Thoracic aorta (tissue), 2 donors: ENCODE measurements at places on chromosomes 11 and 22. TPM values are rescaled to one million over a fixed set of nuclear protein-coding genes. Genes with fewer than 3 reads are reported as not detected.

Gene ACRV1
- total RNA-seq, result not detected

Gene HORMAD2
- total RNA-seq, result not detected

Gene LRRC75B
- total RNA-seq, result 18.7 TPM

Gene CASP5
- 4.0 TPM for total RNA-seq

Gene SLC22A8
- total RNA-seq, result not detected

Gene OR52N5
- not detected for total RNA-seq

Gene GDPD4
- not detected for total RNA-seq

DNA sequence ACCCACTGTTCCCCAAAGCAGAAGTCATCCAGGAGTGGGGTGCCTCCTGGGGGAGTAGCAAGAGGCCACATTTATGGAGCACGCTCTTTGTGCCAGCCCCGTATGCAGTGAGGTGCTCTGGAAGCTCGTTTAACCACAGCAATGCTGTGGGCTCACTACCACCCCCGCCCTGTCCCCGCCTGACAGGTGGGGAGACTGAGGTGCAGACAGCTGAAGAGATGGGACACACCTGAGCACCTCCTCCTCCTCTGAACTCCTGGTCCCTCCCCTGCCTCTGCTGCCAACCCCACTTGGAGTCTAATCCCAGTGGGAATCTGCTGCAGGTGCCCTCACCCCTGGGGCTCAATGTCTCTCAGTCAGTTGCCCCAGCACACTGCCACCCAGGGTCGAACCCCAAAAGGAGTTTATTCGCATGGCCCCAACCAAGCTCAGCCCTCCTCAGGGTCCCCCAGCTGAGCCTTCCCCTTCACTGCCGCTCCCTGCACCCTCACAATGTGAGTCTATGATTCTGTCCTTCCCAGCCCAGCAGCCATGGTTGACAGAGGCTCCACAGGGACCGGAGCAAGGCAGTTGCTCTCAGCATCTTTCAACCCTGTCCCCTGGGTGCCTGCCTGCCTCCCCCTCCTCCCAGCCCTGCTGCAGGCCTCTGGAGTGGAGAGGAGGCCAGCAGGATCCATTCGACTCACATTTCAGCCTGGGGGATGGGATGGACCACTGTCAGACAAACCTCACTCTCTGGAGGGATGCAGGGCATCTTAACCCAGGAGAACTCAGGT, 13.3 kb upstream of the BCR start:
- no peak overlapping the region for H3K4me3 ChIP-seq
- no peak for DNase-seq
- H3K36me3 ChIP-seq, result no peaks in the 10 kb centered on the region
- H3K4me1 ChIP-seq, result no peaks in the 10 kb centered on the region

DNA sequence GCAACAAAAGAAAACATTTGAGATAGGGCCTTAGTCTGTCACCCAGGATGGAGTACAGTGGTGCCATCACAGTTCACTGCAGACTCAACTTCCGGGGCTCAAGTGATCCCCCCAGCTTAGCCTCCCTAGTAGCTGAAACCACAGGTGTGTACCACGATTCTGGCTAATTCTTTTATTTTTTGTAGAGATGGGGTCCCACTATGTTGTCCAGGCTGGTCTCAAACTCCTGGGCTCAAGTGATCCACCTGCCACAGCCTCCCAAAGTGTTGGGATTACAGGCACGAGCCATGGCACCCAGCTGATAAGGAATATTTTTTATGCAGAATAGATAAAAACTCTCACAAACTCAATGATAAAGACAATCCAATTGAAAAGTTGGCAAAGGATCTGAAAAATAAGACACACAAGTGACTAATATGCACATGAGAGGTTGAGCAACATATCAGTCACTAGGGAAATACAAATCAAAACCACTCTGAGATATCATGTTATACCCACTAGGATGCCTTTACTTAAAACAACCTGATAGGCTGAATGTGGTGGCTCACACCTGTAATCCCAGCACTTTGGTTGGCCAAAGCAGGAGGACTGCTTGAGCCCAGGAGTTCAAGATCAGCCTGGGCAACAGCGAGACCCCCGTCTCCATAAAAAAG, 33.9 kb upstream of the CLTCL1 start:
- peaks cover 14% of the 10 kb centered on the region for H3K36me3 ChIP-seq
- H3K4me3 ChIP-seq, result no peak overlapping the region
- no peaks in the 10 kb centered on the region for H3K4me1 ChIP-seq
- DNase-seq, result no peak
- no peak overlapping the region for H3K27ac ChIP-seq
- no peaks in the 10 kb centered on the region for H3K27me3 ChIP-seq

DNA sequence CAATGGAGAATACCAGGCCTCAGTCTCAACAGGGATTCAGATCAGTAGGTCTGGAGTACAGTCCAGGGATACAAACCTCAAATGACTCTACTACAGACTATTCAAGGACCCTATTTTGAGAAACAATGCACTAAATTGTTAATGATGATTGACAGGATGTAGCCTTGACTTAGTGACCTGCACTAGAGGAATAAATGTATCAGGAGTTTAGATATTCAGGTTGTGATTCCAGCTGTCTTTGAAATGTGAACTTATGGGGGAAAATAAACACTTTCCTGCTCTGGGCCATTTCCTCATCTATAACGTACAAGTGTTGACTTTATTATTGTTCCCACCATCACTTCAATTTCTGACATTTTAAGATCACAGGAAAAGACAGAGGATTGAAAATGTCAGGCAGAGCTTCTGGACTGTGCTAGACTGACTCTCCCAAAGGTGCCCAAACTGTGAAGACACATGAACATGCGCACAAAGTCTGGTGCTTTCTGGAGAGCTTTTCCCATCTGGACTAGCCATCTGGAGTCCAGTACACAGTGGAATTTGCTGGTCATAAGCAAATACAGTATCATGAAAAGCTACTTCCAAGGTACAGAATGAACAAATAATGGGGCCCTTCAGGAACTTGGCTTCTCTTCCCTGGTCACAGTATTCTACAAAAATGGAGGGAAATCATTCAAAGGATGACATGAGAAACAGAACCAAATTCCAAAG, 110.4 kb downstream of the USP35 start:
- H3K4me3 ChIP-seq, result no peak overlapping the region
- no peaks in the 10 kb centered on the region for H3K27me3 ChIP-seq
- no peaks in the 10 kb centered on the region for H3K36me3 ChIP-seq
- peaks cover 26% of the 10 kb centered on the region for H3K4me1 ChIP-seq
- no peak for DNase-seq
- H3K27ac ChIP-seq, result no peak overlapping the region

DNA sequence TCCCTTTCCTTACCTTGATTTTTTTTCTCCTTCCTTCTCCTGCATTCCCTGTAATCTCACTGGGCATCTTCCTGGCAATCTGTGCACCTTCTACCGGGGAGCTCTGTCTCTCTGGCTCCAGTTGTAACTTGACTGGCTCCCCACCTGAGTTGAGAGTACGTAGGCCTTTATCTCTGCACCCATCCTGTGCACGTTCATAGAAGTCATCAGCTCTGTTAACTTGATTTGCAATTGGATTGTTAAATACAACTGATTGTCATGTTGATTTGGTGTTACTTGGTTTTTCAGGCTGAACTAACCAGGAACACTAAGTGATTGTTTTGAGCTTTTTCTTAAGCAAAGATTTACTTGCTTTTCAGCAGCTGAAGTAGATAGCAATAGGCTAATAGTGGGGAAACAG, 11.8 kb downstream of the SWAP70 start:
- peaks cover 12% of the 10 kb centered on the region for H3K4me1 ChIP-seq
- no peak overlapping the region for H3K4me3 ChIP-seq
- H3K27me3 ChIP-seq, result no peaks in the 10 kb centered on the region
- no peaks in the 10 kb centered on the region for H3K36me3 ChIP-seq
- no peak overlapping the region for H3K27ac ChIP-seq

- no peaks in the 10 kb centered on the region for H3K27me3 ChIP-seq
- DNase-seq, result no peak
- no peaks in the 10 kb centered on the region for H3K4me1 ChIP-seq
- H3K36me3 ChIP-seq, result no peaks in the 10 kb centered on the region
Observed at GRCh38 chr22:38956551-38956950, 858 bp upstream of the APOBEC3A start.

DNA sequence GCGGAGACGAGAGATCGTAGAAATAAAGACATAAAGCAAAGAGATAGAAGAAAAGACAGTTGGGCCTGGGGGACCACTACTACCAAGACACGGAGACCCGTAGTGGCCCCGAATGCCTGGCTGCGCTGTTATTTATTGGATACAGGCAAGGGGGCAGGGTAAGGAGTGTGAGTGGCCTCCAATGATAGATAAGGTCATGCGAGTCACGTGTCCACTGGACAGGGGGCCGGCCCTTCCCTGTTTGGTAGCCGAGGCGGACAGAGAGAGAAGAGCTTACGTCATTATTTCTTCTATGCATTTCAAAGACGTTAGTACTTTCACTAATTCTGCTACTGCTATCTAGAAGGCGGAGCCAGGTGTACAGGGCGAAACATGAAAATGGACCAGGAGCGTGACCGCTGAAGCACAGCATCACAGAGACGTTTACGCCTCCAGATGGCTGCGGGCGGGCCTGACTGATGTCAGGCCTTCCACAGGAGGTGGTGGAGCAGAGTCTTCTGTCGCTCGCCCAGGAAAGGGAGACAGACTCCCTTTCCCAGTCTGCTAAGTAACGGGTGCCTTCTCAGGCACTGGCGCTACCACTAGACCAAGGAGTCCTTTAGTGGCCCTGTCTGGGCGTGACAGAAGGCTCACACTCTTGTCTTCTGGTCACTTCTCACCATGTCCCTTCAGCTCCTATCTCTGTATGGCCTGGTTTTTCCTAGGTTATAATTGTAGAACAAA, 24.8 kb downstream of the PPP6R2 start:
- DNase-seq, result no peak
- H3K4me3 ChIP-seq, result no peak overlapping the region
- no peak overlapping the region for H3K27ac ChIP-seq
- H3K36me3 ChIP-seq, result peaks cover 10% of the 10 kb centered on the region
- peaks cover 4% of the 10 kb centered on the region for H3K4me1 ChIP-seq

DNA sequence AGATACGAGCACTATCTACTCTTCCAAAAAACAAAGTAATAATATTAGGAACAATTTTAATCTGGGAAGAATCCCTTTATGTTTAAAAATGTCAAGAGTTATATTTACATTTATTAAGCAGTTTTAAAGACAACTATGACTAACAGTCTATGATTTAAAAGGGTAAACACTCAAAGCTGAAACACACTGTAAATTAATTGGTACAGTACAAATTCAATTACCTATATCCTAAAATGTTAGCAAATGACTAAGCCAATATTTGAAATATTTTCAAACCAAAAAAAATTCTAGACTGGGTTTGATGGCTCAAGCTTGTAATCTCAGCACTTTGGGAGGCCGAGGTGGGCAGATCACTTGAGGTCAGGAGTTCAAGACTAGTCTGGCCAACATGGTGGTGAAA, 36.0 kb upstream of the CHRNA10 start:
- peaks cover 29% of the 10 kb centered on the region for H3K36me3 ChIP-seq
- no peak for DNase-seq
- H3K4me1 ChIP-seq, result no peaks in the 10 kb centered on the region
- no peak overlapping the region for H3K4me3 ChIP-seq

DNA sequence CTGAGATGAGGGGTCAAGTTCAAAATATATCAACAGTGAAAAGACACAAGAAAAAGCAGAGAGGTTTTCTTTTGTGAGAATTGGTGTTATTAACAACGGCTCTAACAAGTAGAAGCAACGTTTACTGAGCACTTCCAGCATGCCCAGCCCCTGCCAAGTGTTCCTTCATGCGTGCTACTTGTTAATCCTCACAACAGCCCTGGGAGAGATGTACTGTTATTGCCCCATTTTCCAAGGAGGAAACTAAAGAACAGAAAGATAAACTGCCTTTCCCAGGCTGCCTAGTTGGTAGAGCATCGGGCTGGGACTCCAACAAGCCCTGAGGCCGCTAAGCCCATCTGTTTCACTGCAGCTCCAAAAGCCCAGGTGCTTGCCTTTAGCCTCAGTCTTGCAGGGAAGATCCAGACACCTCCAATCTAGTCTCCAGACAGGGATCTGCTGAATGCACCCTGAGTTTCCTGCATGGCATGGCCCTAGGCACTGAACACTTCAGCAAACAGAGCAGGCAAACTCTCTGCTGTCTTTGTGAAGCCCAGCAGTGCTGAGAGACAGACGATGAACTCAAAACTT, 25.5 kb downstream of the SPATA19 start:
- no peak overlapping the region for H3K4me3 ChIP-seq
- no peaks in the 10 kb centered on the region for H3K27me3 ChIP-seq
- no peaks in the 10 kb centered on the region for H3K36me3 ChIP-seq
- no peak for DNase-seq

- H3K27me3 ChIP-seq, result no peaks in the 10 kb centered on the region
- H3K4me1 ChIP-seq, result no peaks in the 10 kb centered on the region
- no peak for DNase-seq
- H3K27ac ChIP-seq, result peak overlapping the region; percentile 55
- no peaks in the 10 kb centered on the region for H3K36me3 ChIP-seq
Observed at GRCh38 chr11:112961751-112962578, 745 bp downstream of the NCAM1 start.

DNA sequence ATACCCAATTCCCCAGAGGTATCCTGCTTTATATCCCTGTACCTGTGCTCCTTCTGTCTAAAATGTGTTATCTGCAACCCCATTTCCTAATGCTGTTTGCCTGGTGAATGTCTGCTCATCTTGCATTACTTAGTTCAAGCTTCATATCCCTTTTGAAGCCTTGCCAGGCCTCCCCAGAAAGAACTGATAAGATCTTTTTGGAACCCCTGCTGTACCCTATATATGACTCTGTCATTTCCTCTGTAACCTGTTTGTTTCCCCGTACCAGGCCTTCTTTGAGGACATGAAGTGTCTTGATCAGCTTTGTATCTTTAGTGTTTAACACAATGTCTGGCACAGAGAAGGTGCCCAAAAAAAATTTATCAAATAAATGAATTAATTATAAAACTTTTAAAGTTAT, 77.6 kb downstream of the LIF start:
- no peak overlapping the region for H3K4me3 ChIP-seq
- DNase-seq, result no peak
- no peak overlapping the region for H3K27ac ChIP-seq

GRCh38 chr11:76599041-76600013, 71.2 kb downstream of the LRRC32 start:
- no peaks in the 10 kb centered on the region for H3K4me1 ChIP-seq
- no peak overlapping the region for H3K4me3 ChIP-seq
- no peaks in the 10 kb centered on the region for H3K27me3 ChIP-seq
- no peak overlapping the region for H3K27ac ChIP-seq

DNA sequence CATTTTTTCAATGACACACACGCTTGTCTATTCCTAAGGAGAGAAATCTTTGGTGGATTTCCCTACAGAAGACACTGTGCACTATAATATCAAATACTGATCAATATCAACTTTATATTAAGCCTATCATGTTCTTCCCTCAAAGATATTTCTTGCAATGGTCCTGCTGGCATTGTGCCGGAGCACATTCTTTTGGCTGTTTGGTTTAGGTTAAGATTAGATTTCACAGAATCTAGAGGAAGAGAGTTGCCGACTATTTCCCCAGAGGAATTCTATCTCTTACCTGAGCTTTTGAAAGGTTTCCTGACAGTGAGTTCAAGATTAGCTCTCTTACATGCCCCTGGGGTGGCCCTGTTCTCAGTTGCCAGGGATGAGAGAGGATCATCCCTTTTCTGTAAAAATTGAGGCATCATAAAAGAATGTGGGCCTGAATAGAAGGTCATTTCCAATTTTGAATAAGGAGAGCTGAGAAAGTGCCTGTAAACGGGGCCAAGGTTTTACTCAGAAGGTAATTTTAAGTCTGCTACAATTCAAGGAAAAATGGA, 180.6 kb upstream of the ARHGAP20 start:
- no peak overlapping the region for H3K4me3 ChIP-seq
- H3K27me3 ChIP-seq, result no peaks in the 10 kb centered on the region
- no peak overlapping the region for H3K27ac ChIP-seq
- no peaks in the 10 kb centered on the region for H3K36me3 ChIP-seq
- H3K4me1 ChIP-seq, result no peaks in the 10 kb centered on the region
- no peak for DNase-seq

- H3K36me3 ChIP-seq, result peaks cover under 1% of the 10 kb centered on the region
- no peak overlapping the region for H3K4me3 ChIP-seq
- no peak for DNase-seq
- no peaks in the 10 kb centered on the region for H3K27me3 ChIP-seq
- no peak overlapping the region for H3K27ac ChIP-seq
Observed at GRCh38 chr22:21599053-21599893, 30.5 kb downstream of the YDJC start.
